Muscle of arm (tissue), 14 donors: ENCODE measurements at places on chromosomes 2 and 18.

DNA sequence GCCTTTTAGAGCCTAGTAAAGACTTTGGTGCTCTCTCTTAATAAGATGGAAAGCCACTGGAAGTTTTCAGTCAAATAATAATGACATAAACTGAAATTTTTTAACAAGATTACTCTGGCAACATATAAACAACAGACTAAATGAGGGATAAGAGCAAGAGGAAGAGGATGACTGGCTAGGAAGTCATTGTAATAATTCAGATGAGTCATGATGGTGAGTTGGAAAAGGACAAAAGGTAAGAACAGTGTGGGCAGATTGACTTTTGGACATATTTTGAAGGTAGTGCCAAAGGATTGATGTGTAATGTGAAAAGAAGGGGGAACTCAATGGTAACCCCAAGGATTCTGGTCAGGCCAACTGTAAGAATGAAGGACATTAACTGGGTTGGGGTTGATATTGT, 310.3 kb downstream of the NOL4 start:
- no peak for DNase-seq

DNA sequence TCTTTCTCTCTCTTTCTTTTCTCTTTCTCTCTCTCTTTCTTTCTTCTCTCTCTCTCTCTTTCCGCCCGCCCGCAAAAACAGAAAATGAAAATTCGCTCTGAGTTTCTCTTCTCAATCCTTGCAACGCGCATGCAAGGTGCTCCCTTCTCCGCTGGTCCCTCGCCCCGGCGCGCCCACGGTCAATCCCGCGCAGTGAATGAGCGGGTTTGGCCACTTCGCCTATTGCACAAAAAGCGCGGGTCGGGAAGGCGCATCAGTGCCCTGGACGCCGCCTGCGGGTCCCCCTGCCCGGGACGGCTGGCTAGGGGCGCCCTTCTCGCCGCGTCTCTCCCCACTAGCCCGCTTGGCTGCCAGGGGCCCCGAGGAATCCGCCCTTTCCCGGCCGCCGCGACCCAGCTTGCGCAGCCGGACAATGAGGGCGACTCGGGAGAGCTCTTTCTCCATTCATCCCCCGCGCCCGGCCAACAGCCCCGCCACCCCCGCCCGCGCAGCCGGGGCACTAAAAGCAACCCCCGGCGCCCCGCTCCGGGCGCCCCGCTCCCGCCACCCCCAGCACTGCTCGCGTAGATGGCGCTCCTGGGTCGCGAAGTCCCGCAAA, 706 bp downstream of the LAMA1 start:
- no peak for DNase-seq

DNA sequence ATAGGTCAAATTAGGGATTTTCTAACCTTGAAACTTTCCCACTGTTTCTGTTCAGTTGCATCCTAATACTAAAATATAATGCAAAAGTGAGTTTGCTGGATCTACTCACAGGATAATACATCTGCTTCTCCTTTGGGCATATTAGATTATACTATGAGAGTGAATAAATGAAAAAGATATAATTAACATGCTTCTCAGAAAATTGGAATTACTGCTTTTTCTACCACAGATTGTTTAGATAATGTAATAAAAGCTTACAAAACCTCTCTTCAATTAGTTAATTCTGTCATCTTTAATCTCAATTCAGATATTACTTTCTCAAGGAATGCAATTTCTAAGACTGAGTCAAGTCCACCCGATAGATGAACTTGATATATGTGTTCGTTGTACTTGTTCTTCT, 1077.2 kb upstream of the CDH2 start:
- no peak for DNase-seq

- peak; percentile 97 for DNase-seq
Observed at GRCh38 chr2:28894470-28895188, at the start of gene WDR43. TSS of gene WDR43 (plus strand) at chr2:28894667. CDS start at chr2:28894699, 32 bp downstream.

- DNase-seq, result no peak
Observed at GRCh38 chr2:221518935-221519625, 53.0 kb downstream of the EPHA4 start.

DNA sequence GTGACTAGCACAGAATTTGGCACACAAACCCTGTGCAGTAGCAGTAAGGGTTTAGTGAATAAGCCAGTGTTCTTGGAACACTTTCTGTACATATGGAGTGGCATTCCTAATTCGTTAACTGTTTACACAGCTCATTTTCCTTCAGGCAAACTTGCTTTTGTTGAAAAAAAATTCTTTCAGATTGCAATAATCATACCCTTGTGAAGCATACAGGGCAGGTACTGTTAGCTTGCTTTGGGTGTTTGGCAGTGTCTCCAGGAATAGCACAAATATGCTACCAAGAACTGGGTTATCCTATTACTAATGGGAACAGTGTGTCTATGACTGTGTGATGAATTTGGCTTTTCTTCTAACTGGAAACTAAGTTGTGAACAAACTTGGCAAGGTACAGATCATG, 33.4 kb downstream of the UGP2 start:
- peak; percentile 19 for DNase-seq

DNA sequence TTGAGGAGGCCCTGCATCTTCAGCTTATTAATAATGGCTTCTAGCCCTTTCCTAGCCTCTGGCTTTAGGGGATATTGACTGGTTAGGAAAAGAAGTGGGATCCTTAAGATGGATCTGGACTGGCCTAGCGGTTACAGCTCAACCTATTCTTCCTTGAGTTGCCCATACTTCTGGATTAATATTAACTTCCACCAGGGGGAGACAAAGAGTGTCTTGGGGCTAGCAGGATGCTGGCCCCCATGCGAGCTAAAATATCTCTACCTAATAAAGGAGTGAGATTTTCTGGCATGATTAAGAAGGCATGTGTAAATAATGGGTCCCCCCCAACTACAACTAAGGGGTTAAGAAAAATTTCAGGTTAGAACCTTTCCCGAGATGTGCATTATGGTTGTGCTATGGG, 23.2 kb upstream of the PLA2R1 start:
- no peak for DNase-seq

DNA sequence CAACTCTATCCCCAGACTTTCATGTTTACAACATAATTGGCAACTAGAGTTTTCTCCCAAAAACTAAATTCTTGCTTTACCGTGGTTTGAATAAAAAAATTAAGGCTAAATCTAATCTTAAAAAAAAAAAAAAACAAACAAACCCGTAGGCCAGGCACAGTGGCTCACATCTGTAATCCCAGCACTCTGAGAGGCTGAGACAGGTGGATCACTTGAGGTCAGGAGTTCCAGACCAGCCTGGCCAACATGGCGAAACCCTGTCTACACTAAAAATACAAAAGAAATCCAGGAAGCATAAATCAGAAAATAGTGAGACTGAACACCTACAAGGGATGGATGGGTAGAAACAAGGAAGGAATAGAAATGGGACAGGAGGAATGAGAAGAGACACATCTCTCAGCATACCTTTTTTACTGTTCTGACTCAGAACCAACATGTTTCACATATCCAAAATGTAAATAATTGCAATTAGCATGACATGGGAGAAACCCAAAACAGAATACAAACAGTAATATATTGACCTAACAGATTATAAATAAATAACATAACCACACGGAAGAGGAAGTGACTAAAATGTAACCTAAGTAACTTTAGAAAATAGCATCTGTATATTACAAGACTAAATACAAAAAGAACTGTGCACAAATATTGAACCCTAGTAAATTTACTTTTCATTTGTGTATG, 17.5 kb downstream of the MGAT4A start:
- DNase-seq, result no peak

- DNase-seq, result no peak
Observed at GRCh38 chr2:231276987-231277386, 78.6 kb downstream of the ARMC9 start.
